ENCODE measurements at places on chromosomes 6 and 20.

DNA sequence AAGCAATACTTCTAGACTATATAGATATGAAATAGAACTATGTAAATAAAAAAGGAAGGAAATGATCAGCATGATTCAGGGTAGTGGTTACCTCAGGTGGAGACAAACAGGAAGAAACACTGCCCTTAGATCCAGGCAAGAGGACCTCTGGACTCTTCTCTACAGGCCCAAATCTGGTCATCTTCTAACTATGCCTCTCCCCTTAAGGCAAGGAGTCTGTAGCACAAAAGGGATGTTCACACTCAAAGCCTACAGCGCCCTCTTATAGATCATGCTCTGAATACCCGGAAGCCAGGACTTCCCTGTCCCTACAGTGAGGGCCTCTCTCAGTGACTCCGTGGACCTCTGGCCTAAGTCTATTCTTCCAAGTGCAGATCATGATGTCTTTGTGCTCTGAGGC lies 30.4 kb upstream of the HIVEP2 start:
- DNase-seq = no peak

DNA sequence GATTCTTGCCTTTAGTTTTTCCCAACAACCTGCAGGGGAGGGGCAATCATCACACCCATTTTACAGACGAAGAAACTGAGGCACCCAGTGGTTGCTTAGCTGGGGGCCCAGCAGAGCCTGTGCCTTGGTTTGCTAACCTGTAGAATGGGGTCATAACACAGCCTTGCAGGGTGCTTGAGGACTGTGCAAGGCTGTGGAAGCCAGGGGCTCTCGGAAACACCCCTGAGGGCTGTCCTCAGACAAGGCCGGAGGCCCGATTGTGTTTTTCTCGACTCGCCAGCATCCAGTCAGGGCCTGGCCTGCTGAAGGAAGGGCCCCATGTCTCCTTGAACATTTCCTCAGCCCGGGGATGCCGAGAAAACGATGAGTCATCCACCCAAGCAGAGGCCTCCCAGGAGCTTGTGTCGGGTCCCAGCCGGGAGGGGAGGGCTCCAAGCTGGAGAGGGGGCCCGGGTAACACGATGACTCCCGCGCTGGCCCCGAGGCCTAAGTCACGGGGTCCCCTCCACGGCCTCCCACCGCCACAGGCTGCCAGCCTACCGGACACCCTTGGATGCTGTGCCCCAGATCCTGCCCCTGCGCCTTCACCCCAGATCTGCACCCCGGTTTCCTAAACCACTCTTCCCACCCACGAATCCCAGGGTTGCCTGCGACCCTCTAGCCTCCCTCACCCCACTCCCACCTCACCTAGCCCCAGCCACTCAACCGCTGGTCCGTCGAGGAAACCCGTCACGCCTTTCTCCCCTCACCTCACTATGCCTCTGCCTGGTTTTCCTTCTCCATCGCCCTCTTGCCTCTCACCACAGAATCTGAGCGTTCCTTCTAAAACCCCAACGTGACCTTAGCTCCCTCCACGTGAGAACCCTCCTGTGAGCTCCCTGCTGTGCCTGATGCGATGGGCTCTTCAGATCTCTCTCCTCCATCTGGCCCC lies 10.6 kb downstream of the NOL4L start:
- peak; percentile 54 for DNase-seq

- DNase-seq = peak; percentile 41
Measured at GRCh38 chr6:72977114-72977513, 248.2 kb downstream of the KHDC1L start.

DNA sequence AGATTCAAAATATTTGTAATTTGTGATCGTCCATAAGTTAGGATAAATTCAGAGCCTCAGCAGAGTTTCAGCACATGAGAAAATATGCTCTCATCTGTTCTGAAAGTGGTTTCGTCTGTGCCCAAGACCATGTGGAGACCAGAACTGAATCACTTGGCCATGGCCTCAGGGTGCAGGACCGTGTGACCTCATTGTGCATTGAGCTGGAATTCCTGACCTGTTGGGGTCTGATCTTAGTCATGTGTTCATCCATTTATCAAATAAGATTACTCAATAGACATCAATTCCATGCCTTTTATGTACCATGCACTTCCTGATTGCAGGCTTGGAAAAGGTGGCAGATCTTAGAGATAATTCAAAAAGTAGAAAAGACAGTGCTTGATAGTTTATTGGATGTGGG lies 680.5 kb downstream of the QKI start:
- no peak for DNase-seq

GRCh38 chr20:15875446-15875845 lies 697.8 kb downstream of the KIF16B start:
- DNase-seq = no peak

- peak; percentile 78 for DNase-seq
Measured at GRCh38 chr20:47062226-47062890, 167.7 kb downstream of the EYA2 start.

DNA sequence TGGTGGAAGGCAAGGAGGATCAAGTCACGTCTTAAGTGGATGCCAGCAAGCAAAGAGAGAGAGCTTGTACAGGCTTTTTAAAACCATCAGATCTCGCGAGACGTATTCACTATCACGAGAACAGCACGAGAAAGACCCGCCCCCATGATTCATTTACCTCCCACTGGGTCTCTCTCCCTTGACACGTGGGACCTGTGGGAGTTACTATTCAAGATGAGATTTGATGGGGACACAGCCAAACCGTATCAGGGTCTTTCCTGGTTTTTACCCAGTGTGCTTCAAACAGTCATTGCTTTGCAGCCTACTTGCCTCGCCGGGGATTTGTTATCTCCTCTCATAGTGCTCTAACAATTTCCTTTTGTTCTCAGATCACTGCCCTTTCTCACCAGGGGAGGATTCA lies 108.2 kb downstream of the UST start:
- no peak for DNase-seq

- DNase-seq = no peak
Measured at GRCh38 chr6:19478992-19479391, 358.2 kb upstream of the ID4 start.

DNA sequence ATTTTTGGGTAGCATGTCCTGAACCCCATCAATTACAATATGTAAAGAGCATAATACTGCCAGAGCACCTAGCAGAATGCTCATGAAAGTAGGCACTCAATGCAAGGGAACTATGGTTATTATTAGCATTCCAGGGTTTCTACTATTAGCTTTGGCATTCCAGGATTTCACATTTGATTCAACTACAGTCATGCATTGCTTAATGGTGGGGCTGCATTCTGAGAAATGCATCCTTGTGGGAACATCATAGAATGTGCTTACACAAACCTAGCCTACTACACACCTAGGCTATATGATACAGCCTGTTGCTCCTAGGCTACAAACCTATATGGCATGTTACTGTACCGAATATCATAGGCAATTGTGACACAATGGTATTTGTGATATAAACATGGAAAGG lies 247.8 kb downstream of the CD83 start:
- DNase-seq = no peak

- no peak for DNase-seq
Measured at GRCh38 chr20:43961541-43962471, 47.2 kb downstream of the TOX2 start.

DNA sequence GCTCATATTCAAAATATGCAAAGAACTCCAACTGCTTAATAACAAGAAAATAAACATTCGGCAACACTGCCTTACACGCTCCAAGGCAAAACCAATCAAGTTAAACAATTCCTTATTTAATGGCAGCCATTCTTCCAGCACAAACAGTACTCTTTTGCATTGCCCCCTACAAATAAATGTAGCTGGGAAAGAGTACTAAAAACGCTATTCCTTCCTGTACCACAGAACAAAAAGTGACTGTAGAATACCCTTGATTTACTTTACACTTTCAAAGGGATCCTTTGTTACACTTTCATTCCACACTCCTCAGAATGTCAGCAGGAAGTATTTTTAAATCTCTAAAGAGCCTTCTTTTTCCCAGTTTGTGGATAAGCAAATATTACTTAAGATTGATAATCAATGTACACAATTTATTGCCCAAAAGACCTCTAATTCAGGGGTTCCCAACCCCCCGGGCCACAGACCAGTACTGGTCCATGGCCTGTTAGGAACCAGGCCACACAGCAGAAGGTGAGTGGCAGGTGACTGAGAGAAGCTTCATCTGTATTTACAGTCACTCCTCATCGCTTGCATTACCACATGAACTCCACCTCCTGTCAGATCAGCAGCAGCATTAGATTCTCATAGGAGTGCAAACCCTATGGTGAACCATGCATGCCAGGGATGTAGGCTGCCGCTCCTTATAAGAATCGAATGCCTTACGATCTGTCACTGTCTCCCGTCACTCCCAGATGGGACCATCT lies 51.6 kb downstream of the MBOAT1 start:
- DNase-seq = no peak

GRCh38 chr6:90502866-90503407 lies 83.9 kb downstream of the MAP3K7 start:
- DNase-seq = no peak

- no peak for DNase-seq
Measured at GRCh38 chr20:63092660-63093215, 86.0 kb upstream of the BHLHE23 start.

DNA sequence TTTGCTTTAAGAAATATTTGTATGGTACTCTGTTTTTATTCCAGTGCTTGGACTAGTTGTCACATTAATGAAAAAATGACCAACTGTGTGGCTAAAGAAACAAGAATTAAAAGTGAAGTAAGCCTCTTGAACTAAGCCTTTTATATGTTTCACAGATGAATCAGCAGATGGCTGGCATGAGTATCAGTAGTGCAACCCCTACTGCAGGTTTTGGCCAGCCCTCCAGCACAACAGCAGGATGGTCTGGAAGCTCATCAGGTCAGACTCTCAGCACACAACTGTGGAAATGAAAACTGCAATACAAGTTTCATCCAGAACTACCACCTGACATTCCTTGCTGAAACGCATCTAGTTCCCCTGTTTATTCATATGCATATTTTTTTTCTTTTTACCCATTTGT lies 96.8 kb downstream of the B3GAT2 start:
- DNase-seq = peak; percentile 25

DNA sequence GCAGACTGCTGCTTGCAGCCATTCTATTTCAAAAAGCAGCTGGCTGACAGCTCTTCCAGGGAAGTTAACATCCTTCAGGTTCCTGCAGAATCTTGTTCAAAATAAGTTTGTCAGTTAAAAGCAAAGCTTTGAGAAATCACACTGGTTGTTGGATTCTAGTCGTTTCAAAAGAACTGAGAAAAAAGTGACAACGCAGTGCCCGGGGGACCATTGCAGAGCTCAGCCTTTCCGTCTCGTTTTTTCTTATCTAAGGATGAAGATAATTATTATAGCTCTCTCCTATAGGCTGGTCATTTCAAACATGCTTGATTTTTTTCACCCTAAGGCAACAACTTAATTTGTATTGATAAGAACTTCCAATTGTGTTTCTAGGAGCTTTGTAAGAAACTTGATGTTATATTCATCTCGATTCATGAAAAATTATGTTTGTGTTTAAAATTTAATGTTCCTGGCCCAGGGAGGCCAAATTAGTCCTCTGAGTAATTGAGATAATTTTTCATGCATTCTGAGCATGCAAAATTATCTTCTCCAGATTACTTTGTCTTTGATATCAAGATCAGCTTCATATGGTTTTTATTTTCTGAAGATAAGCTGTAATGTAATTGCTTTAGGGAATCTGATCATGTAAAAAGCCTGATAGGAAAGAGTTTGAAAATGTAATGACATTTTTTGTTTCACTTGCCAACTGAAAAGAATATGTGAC lies 58.4 kb downstream of the SNAP25 start:
- no peak for DNase-seq

GRCh38 chr6:399785-400534 lies 8.4 kb downstream of the IRF4 start:
- no peak for DNase-seq

GRCh38 chr6:155317186-155317585 lies 2.9 kb upstream of the TFB1M start:
- no peak for DNase-seq

DNA sequence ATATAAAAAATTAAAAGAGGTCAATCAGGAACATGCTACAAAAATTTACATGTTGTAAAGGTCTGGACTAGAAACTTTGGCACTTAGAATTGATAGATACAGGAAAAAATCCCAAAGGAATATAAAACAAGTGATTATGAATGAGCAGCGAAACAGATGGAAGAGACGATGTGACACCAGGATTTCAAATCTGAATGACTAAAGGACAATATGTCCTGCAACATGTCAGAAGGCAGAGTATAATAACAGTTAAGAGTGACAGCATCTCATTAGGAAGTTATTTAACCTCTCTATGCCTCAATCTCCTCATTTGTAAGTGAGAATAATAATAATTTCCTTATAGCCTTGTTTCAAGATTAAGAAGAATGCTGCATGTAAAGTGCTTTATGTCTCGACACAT lies 50.3 kb downstream of the FRK start:
- DNase-seq = no peak

- no peak for DNase-seq
Measured at GRCh38 chr20:55365745-55366144, 639.6 kb downstream of the CBLN4 start.

GRCh38 chr20:62548471-62548870 lies 72.7 kb upstream of the GATA5 start:
- no peak for DNase-seq

All from LHCN-M2 (cell line).